ENCODE measurements at places on chromosomes 6 and 20.

GRCh38 chr6:160330619-160331018 lies 17.6 kb upstream of the SLC22A3 start:
- DNase-seq, result no peak

- DNase-seq, result peak; percentile 6
These were observed 118.5 kb downstream of the GFRAL start for GRCh38 chr6:55445648-55446204.

GRCh38 chr20:38828514-38829295 lies 23.2 kb downstream of the PPP1R16B start:
- DNase-seq, result no peak

- no peak for DNase-seq
These were observed 80.9 kb upstream of the PHACTR2 start for GRCh38 chr6:143596866-143597265.

DNA sequence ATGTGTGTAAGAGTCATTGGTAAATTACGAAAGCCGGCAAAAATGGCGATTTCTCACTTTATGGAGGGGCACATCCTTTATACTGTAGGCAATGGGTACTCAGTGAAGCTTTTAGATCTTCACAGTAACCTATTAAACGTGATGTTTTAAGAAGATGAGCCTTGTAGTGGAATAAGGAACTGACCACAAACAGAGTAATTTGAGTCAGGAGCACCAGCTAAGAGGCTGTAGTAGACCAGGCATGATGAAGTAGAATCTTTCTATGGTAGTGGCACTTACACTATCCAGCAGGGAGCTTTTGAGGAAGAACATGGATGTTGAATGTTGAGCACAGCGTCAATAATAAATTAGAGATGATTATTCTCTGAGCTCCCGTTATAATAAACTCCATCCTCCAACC lies 65.9 kb downstream of the HIVEP2 start:
- no peak for DNase-seq

- no peak for DNase-seq
These were observed 441.4 kb upstream of the PLCB4 start for GRCh38 chr20:8627340-8628004.

- DNase-seq, result peak; percentile 52
These were observed 48.1 kb downstream of the HLA-DPB1 start for GRCh38 chr6:33123732-33124524.

DNA sequence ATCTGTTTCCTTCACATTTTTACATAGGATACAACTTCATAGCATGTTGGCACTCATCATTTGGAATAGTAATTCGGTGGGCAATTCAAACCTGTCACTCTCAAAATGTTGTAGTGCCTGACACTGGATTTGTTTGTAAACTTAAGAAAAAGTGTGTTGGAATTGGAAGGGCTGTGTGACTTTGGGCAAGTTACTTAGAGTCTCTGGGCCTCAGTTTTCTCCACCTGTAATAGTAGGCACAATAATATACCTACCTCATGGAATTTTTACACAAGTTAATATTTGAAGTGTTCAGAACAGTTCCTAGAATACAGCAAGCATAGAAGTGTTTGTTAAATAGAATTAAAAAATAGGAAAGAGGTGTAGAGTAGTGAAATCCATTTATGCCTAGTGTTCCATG lies 15.0 kb upstream of the BCAS1 start:
- DNase-seq, result no peak
